ENCODE measurements at places on chromosomes 13 and 19.

DNA sequence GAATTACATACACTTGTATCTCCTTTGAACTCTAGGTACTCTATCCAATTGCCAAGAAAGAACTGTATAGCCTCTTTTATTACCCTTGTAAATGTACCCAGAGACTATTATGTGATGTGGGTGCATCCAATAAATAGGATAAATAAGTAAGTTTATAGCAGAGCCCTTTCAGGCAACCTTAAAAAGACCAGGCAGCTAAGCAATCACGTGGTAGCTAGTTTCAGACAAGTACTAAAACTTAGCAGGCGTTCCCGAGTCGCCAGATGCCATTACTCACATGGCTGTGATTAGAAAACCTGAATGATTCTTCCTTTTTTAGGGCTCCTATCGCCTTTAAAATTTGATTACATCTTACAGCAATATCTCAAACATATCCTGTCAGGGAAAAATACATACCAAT, 1303.0 kb downstream of the EFNB2 start:
- DNase-seq, result no peak

- no peak for DNase-seq
Measured at GRCh38 chr13:109389456-109389855, 396.9 kb downstream of the IRS2 start.

DNA sequence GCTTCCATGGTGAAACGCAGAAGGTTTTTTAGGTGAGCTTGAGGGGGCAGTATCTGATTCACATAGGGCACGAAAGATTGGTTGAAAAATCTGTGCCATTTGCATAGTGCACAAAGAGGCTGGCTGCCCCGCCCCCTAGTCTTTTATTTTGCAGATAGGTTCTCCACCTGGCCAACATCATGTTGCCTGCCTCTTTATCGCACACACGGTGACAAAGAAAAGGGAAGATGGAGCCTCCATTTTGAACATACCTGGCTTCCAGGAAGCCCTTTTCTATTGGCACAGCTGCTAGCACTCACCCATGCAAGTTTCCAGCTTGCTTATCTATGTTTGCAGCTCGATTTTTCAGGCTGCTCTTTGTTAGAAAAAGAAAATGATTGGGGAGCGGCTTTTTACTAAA, 316.2 kb upstream of the KLHL1 start:
- no peak for DNase-seq

DNA sequence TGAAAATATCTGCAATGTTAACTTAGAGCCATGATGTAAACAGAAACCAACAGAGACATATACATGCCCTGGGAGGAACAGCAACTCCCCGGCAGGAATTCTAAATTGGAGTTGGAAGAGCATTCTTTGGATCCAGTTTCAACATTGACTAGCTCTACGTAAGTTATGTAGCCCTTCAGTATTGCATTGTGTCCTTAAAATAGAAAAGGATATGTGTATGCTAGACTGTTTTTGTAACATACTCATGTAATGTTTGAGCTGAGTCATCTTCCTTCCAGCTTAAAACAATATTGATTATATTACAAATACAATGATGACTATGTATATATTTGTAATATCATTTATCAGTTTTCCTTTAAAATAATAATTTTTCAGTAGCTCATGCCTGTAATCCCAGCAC, 1422.2 kb upstream of the PCDH20 start:
- no peak for DNase-seq

DNA sequence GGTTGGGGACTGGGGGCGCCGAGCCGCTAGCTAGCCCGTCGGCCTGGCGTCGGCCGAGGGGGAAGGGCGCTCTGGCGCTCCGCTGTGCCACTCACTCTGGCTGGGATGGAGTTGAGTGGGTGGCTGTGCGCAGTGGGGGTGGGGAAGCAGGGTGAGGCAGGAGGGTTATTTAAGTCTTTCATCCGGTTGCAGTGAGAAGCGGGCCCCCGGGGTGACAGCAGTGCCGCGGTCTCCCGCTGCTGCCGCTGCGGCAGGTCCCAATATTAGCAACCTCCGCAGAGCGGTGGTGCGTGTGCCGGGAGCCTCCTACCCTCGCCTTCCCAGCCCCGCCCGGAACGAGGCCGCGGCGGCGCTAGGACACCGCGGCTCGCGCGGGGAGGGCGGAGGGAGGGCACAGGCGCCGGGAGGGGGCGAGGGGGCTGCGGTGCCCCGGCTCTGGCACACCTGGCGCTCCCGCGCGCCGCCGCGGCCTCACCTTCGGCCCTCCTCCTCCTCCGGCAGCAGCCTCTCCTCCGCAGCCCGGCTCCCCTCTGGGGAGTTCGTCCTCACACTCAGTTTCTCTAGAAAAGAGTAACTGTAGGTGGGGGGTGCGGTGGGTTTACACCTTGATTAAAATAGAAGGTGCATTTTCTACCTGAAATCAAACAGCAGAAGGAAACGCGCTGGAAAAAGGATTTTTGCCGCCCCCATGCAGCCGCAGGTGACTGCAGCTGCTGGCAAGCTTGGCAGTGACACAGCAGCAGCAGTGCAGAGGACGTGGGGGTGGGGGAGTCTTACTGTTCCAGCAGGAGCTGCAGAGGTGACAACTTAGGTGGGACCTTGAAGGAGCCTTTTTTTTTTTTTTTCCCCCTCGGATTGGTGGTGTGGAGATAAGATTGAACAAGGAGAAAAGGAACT, 4.5 kb downstream of the FGF9 start:
- DNase-seq, result no peak

GRCh38 chr19:29682236-29682895, 17.1 kb downstream of the PLEKHF1 start:
- DNase-seq, result no peak
